Central memory CD4-positive, alpha-beta T cell (primary cell): ENCODE measurements at places on chromosomes 16 and 17.
A peak's percentile ranks its signal among the peaks of the same experiment; 100 is the strongest.

GRCh38 chr17:8898636-8899035, 31.2 kb upstream of the PIK3R6 start:
- no peak for DNase-seq

- no peak for DNase-seq
Measured at GRCh38 chr16:86089334-86089900, 190.5 kb downstream of the IRF8 start.

DNA sequence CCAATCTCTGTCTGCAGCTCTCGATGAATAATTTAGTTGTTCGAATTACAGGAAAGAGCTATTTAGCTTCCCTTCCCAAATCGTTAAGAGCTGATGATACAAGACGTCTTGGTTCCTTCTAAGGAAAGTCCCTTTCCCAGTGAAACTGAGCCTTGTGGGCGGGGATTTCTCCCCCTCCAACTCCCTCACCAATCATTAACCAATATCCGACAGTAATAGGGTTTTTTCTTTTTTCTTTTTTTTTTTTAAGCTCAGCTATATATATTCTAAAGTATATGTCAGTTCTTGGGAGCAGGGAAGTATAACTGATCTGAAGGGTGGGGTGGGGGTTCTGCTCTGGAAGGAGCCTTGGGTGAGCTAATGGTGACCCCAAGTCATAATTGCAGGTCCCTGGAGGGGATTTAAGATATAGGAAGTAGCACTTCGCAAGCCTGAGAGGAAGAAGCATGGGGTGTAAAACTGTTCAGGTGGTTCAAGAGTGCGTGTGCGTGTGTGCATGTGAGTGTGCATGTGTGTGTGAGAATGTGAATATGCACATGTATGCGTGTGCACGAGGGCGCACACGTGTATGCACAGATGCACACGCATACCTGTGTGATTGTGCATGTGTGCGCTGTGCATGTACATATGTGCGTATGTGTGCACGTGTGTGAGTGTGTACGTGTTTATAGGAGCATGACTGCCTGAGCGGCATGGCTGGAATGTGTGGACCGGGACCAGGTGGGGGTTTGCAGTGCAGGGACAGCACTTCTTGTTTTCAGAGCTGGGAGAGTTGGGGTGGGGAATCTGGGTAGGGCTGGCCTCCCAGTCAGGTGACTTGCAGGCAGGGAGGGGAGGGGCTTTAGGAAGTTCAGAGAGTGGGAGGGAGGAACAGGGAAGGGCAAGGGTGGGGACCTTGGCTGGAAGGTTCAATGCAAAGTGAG, 42.7 kb downstream of the SOCS3 start:
- DNase-seq, result no peak

- peak; percentile 57 for DNase-seq
Measured at GRCh38 chr17:58172369-58173071, 5.7 kb downstream of the OR4D2 start.

- peak; percentile 30 for DNase-seq
Measured at GRCh38 chr16:31382485-31383161, 10.5 kb upstream of the ITGAD start.

DNA sequence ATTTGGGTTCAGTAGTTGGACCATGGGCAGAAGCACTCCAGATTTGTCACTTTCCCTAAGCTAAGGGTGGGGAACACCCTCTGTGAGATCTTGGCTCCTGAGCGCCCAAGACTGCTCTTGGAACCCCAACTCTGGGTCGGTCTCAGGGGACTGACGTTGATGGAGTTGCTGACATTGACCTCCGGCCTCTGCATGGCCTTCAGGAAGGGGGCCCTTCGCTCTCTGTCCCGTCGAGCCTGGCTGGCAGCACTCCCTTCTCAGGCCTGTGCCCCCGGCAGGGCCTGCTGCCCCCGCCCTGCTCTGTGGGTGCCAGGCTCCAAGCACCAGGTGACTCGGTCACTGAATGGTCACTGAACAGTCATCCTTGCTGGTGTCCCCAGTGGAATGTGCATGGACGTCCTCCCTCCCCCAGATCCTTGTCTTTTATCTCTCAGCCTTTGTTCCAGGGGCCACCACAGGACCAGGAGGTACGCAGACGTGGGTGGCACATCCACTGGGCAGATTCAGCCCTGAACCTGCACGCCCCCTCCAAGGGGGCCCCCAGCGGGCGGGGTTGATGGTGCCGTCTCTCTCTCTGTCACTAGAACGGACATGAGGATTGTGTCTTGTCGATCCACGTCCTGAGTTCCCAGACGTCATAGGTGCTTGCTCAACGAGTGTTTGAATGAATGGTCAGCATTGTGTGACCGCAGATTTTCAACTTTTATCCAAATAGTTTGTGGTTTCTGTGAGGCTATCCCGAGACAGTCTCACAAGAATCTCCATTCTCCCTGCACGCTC, 314.5 kb downstream of the SEC14L1 start:
- DNase-seq, result no peak

- no peak for DNase-seq
Measured at GRCh38 chr17:67098006-67098405, 53.7 kb downstream of the CACNG1 start.

DNA sequence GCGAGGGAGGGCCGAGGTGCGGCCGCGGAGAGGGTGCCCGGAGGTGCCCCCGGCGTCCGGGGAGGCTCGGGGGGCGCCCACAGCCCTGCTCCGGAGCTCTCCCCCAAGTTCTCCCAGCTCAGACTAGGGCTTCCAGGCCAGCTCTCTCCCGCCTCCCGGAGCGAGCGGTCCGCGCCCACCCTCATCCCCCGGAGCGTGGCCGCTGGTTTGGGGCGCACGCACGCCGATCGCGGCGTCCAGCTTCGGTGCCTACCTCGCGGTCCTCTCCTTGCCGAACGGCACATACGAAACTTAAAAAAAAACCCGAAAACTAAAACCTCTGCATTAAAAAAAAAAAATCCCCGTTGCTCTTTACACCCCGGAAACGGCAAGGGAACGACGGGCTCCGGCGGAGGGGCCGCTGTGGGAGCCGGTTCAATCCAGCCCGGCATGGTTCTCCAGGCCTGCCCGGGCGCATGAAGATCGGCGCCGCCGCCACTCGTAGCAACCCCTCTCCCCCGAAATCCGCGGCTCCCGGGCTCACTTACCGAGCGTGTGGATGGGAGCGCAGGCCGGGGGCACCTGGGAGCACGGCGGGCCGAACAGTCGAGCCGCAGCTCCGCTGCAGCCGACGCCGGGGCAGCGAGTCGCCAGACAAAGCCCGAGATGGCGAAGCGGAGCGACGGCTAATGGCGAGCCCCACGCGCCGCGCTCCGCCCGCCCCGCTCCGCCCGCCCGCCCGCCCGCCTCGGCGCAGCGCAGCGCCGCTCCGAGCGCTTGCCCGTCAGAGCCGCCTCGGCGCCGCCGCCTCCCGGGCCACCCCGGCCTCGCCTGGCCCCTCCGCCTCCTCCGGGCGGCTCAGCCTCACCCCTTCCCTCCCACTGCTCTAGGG, 973 bp upstream of the UBTF start:
- DNase-seq, result peak; percentile 65

DNA sequence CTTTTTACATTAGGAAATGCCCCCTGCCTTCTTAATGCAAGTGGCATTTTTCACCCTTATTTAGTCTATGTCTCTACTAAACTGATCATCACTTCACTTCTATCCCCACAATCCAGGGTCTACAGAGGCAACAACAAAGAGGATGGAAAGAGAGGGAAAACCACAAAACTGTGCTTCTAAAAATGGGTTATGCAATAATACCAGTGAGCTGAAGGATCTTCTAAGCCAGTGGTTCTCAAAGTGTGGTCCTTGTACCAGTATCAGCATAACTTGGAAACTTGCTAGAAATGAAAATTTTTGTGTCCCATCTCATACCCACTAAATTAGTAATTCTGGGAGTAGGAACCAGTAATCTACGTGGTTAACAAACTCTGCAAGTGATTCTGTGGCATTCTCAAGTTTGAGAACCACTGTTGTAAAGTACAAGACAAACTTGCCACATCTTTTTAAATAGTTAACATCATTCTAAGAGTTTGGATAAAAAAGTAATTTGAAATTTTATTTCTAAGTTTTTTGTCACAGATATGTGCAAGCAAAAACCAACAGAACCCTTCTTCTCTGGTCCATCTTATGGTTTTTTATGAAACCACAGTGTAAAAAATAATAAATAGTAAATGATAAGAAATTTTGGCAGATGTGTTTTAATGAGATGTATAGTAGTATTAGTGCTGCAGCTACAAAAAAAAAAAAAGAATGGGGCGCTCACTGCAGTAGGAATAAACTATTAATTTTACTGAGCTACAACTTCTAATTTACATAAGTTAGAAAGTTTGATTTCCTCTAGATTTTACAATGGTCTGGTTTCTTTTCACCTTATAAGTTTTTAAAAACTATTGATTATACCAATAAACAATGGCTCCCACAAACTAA, 16.2 kb downstream of the CDC27 start:
- no peak for DNase-seq

GRCh38 chr17:4607773-4608187, 23.5 kb downstream of the SMTNL2 start:
- DNase-seq, result no peak

- no peak for DNase-seq
Measured at GRCh38 chr17:37818689-37819088, 73.8 kb upstream of the HNF1B start.

GRCh38 chr17:2444382-2444781, 43.5 kb upstream of the MNT start:
- DNase-seq, result no peak

DNA sequence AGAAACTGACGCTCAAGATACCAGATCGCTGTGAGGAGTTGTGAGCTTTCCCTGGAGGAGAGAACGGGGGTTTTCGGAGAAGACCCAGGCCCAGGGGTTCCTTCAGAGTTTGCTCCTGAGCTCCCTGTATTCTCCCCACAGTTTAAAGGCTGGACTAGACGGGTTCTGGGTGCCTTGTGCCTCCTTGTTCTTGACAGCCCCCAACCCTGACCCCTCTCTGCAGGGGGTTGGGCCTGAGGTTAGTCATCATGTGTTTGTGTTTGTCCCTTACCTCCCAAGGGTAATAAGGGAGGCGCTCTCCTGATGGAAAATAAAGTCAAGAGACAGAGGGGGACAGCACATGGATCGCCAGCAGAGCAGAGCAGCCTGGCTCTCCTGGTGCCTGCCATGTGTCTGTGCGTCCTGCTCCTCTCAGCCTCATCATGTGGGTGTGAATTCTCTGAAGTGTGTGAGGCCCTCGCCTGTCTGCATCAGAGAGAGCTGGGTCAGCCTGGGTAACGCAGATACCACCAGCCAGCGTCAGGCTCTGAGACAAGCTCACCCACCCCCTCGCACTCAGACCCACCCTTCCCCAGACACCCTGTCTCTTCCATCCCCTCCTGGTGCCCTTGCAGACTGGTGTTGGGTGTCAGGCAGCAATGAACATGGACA, 8.7 kb downstream of the HEXIM2 start:
- no peak for DNase-seq
